ENCODE measurements at places on chromosomes 4 and X. TPM values are rescaled to one million over a fixed set of nuclear protein-coding genes. Genes with fewer than 3 reads are reported as not detected.

The CSAG2 gene
- total RNA-seq, result not detected

The RAB9B gene
- total RNA-seq, result 7.9 TPM

The RGN gene
- 10.3 TPM for total RNA-seq

The TNIP3 gene
- total RNA-seq, result 0.48 TPM

The ARAP2 gene
- total RNA-seq, result 10.5 TPM

DNA sequence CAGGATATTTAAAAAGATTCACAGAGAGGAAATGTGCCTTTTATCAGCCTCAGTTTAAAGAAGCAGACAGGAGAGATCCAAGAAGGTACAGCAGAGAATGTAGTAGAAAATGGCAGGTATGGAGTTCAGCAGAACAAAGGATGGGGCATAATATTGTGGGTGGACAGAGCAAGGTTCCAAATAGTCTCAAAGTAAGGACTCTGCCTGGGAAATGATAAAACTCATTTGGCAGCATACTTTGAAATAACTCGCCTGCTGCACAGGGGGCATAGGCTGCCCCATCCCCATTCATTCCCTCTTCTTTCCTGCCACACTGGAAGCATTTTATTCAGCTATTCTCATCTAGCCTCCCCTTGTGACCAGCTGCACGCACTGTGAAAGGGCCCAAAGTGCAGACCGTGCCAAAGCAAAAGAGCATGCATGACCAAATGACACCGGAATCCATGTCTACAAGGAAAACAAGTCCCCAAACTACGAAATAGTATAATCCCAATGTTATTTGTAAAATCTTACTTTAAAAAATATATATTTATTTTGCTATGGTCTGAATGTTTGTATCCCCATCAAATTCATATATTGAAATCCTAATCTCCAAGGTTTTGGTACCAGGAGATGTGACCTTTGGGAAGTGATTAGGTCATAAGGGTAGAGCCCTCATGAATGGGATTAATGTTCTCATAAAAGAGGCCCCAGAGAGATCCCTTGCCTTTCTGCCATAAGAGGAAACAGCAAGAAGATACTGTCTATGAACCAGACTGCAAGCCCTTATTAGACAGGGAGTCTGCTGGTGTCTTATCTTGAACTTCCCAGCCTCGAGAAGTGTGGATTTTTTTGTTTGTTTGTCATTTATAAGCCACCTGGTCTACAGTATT, 77.4 kb upstream of the PRSS48 start:
- H3K36me3 ChIP-seq, result no peaks in the 10 kb centered on the region
- no peak overlapping the region for H3K4me3 ChIP-seq
- no peak overlapping the region for H3K27ac ChIP-seq
- peaks cover 10% of the 10 kb centered on the region for H3K4me1 ChIP-seq
- no peaks in the 10 kb centered on the region for H3K27me3 ChIP-seq

DNA sequence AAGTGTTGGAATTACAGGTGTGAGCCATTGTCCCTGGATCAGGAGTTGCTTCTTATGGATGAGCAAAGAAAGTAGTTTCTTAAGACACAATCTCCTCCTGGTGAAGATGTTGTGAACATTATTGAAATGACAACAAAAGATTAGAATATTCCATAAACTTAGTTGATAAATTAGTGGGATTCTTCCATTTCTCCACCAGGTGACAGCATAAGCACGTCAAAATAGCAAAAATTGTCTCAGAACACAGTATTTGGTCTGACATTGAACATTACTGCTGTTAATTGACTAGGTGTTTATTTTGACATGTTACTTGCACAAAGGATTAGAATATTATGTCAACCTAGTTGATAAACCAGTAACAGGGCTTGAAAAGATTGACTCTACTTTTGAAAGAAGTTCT, 21.6 kb downstream of the CLDN34 start:
- DNase-seq, result no peak
- H3K4me1 ChIP-seq, result no peaks in the 10 kb centered on the region
- H3K36me3 ChIP-seq, result no peaks in the 10 kb centered on the region
- no peaks in the 10 kb centered on the region for H3K27me3 ChIP-seq
- H3K27ac ChIP-seq, result no peak overlapping the region

DNA sequence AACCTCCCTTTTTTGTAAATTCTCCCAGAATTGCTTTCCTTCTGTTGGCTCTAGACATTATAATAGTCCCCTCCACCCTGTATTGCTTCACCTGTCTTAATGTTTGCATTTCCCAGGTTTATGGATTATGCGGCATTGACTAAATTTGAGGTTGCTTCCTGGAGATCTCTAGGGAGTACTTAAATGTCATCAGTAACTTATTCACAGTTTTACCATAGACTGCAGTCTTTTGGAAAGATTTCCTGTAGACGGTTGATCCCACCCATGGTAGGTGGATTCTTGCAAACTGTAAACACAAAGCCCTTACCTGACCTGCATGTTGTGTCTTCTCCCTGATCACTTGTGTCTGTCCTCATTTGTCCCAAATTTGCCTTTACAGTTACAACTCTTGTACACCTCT, 6.2 kb upstream of the NOX1 start:
- no peaks in the 10 kb centered on the region for H3K27me3 ChIP-seq
- no peak for DNase-seq
- no peaks in the 10 kb centered on the region for H3K36me3 ChIP-seq
- no peak overlapping the region for H3K27ac ChIP-seq
- H3K4me3 ChIP-seq, result no peak overlapping the region
- no peaks in the 10 kb centered on the region for H3K4me1 ChIP-seq

DNA sequence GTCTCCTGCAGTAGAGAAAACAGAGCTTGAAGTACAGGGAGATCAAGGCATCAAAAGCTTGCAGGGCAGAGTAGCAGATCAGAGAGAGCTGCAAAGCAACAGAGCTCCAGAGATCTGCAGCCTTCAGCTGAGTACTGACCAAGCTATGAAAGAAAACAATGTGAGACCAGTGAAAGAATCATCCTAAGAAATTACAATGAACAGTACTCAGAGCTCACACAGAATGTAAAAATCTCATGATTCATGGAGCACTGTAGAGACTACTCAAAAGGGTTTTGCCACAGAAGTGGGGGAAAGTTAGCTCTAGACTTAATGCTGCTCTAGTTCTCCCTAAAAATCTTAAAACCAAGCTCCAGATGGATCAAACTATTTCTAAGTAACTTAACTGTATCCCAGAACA, 80.0 kb upstream of the MAB21L2 start:
- no peaks in the 10 kb centered on the region for H3K36me3 ChIP-seq
- no peak overlapping the region for H3K4me3 ChIP-seq
- DNase-seq, result no peak
- H3K27ac ChIP-seq, result no peak overlapping the region
- no peaks in the 10 kb centered on the region for H3K4me1 ChIP-seq

DNA sequence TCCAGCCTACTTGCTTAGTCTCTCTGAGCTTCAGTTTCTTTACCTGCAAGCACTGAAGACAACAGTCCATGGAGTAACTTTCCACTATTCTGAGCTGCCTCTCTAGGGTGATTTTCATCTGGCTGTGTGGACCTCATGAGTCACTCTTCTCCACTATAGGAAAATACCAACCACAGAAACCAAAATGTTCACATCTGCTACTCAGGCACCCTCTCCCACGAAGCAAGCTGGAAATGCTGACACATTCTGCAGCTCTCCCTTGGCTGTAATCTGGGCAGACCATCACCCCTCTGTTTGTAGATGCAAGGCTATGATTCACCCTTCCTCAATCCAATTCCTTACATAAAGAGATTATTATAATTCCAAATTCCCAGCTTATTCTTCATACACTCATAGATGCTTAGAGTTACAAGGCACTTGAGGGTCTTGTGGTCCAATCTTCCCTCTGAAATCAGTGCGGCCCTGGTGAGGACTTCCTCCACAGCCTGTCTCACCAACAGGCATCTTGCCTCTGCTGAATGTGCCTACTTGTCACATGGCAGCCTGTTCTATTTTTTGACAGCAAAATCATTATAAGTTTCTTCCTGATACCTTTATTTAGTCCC, 97.0 kb upstream of the LNX1 start:
- no peak overlapping the region for H3K4me3 ChIP-seq
- no peak overlapping the region for H3K27ac ChIP-seq
- peaks cover 2% of the 10 kb centered on the region for H3K4me1 ChIP-seq
- no peaks in the 10 kb centered on the region for H3K36me3 ChIP-seq
- H3K27me3 ChIP-seq, result no peaks in the 10 kb centered on the region

GRCh38 chr4:160399826-160400225, 1296.9 kb downstream of the RAPGEF2 start:
- no peak overlapping the region for H3K4me3 ChIP-seq
- no peaks in the 10 kb centered on the region for H3K36me3 ChIP-seq
- H3K27me3 ChIP-seq, result no peaks in the 10 kb centered on the region
- H3K27ac ChIP-seq, result no peak overlapping the region

DNA sequence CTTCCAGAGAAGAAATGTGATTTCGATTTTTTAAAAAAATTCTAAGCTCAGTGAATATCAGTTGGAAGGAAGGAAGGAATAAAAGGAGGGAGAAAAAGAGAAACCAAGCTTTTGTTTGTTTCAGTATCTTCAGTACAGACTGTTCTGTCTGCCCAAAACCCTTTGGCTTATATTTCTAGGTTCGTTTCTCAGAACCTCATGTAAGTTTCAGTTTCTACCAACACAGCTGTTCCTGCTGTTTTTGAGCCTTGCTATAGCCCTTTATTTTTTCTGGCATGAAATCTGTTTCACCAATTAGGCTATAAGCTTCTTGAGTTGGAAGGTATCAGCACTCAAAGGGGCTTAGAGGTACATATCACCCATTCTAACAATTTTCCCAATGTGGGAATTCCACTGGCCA, 157.9 kb downstream of the GBA3 start:
- H3K27ac ChIP-seq, result no peak overlapping the region
- H3K4me1 ChIP-seq, result no peaks in the 10 kb centered on the region
- no peaks in the 10 kb centered on the region for H3K27me3 ChIP-seq
- H3K36me3 ChIP-seq, result no peaks in the 10 kb centered on the region
- H3K4me3 ChIP-seq, result no peak overlapping the region
- no peak for DNase-seq

DNA sequence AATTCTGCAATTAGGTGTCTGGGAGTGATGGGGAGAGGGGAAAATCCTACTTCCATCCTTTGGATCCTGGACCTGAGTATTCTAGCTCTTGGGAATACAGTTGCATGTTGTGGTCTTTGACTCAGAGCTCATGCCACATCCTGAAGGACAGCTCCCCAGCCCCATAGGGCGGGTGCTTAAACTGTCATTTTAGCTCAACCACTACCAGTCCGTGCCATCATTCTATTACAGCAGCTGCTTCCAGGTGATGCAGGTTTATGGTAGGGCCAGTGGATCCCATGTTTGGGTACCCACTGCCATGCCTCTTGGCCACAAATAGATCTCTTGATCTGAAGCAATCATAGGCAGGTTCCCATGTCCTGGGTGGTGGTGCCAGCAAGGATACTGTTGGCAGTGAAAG, 34.7 kb downstream of the CCKAR start:
- no peaks in the 10 kb centered on the region for H3K27me3 ChIP-seq
- no peaks in the 10 kb centered on the region for H3K36me3 ChIP-seq
- H3K4me1 ChIP-seq, result no peaks in the 10 kb centered on the region
- no peak overlapping the region for H3K4me3 ChIP-seq
- no peak for DNase-seq
- H3K27ac ChIP-seq, result no peak overlapping the region

GRCh38 chr4:78592088-78592783, 40.7 kb downstream of the ANXA3 start:
- no peak overlapping the region for H3K4me3 ChIP-seq
- H3K4me1 ChIP-seq, result no peaks in the 10 kb centered on the region
- no peak overlapping the region for H3K27ac ChIP-seq
- DNase-seq, result no peak

GRCh38 chr4:26787461-26788340, 72.9 kb upstream of the STIM2 start:
- no peaks in the 10 kb centered on the region for H3K36me3 ChIP-seq
- no peaks in the 10 kb centered on the region for H3K27me3 ChIP-seq
- no peak overlapping the region for H3K27ac ChIP-seq

DNA sequence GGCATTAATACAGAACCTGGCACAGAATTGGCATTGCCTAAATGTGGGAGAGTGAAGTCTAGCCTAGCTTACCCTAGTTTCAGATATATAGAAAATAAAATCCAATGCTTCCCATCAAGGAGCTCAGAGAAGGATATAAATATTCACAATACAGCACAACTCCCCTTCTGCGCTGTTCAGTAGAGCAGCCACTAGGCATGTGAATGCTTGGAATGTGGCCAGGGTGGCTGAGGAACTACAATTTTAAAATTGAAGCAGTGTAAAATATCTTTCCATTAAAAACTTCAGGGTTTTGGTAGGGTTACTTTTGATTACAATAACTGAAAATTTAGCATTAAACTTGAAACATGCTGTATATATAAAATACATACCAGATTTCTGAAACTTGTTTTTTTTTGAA, 19.5 kb downstream of the ZNF518B start:
- H3K36me3 ChIP-seq, result peaks cover 3% of the 10 kb centered on the region
- H3K4me3 ChIP-seq, result no peak overlapping the region
- H3K27ac ChIP-seq, result no peak overlapping the region
- H3K4me1 ChIP-seq, result no peaks in the 10 kb centered on the region
- DNase-seq, result no peak

- no peak overlapping the region for H3K27ac ChIP-seq
- H3K36me3 ChIP-seq, result no peaks in the 10 kb centered on the region
- H3K4me1 ChIP-seq, result no peaks in the 10 kb centered on the region
Observed at GRCh38 chrX:131977619-131978018, 45.5 kb upstream of the STK26 start.

DNA sequence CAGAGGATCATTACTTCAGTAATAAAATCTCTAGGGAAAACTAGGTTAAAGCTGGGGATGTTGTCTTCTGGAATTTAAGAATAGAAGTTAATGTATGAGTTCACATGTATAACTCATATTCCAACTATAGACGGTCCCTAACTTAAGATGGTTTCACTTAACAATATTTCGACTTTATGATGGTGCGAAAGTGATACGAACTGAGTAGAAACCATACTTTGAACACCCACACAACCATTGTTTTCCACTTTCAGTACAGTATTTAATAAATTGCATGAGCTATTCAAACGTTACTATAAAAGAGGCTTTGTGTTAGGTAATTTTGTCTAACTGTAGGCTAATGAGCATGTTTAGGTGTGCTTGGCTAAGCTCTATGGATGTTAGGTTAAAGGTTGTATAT, 38.7 kb downstream of the CCSER1 start:
- H3K4me1 ChIP-seq, result no peaks in the 10 kb centered on the region
- H3K4me3 ChIP-seq, result no peak overlapping the region
- H3K27me3 ChIP-seq, result no peaks in the 10 kb centered on the region

- H3K36me3 ChIP-seq, result no peaks in the 10 kb centered on the region
- peak; percentile 66 for DNase-seq
- H3K4me3 ChIP-seq, result no peak overlapping the region
- no peaks in the 10 kb centered on the region for H3K27me3 ChIP-seq
- H3K27ac ChIP-seq, result no peak overlapping the region
Observed at GRCh38 chr4:7424553-7425111, 10.1 kb downstream of the PSAPL1 start.

GRCh38 chr4:13933191-13933590, 305.7 kb upstream of the BOD1L1 start:
- H3K27me3 ChIP-seq, result no peaks in the 10 kb centered on the region
- no peaks in the 10 kb centered on the region for H3K4me1 ChIP-seq
- H3K4me3 ChIP-seq, result no peak overlapping the region
- no peaks in the 10 kb centered on the region for H3K36me3 ChIP-seq
- no peak overlapping the region for H3K27ac ChIP-seq

- H3K27ac ChIP-seq, result no peak overlapping the region
- H3K4me1 ChIP-seq, result no peaks in the 10 kb centered on the region
- H3K4me3 ChIP-seq, result no peak overlapping the region
- H3K27me3 ChIP-seq, result no peaks in the 10 kb centered on the region
Observed at GRCh38 chrX:113950081-113950678, 633.7 kb upstream of the HTR2C start.

GRCh38 chr4:25487155-25487554, 110.1 kb downstream of the ANAPC4 start:
- H3K4me1 ChIP-seq, result no peaks in the 10 kb centered on the region
- no peak for DNase-seq
- H3K27ac ChIP-seq, result no peak overlapping the region
- H3K27me3 ChIP-seq, result no peaks in the 10 kb centered on the region
- no peak overlapping the region for H3K4me3 ChIP-seq
- no peaks in the 10 kb centered on the region for H3K36me3 ChIP-seq

Data from aorta (tissue), 5 donors.